ENCODE measurements at places on chromosomes 5 and 9.

GRCh38 chr5:141510850-141511601, 22.1 kb downstream of the PCDHGC5 start:
- no peak for DNase-seq

DNA sequence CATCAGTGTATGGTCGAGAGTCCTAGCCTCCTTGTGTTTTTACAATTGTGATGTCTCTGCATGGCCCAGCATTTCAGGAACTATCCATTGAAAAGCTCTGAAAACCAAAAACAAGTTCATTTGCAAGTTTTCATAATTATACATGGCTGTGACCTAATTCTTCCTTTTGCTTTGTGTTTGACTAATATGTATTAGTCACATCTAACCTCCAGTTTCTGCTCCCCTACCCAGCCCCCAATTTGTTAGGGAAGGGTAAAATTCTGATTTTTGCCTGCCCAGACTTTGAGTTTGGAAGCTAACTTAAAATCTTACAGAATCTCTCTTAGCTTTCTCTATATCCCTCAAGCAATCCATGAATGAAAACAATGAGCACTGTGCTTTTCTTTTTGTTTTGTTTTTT, 128.2 kb upstream of the SEMA6A start:
- no peak for DNase-seq

DNA sequence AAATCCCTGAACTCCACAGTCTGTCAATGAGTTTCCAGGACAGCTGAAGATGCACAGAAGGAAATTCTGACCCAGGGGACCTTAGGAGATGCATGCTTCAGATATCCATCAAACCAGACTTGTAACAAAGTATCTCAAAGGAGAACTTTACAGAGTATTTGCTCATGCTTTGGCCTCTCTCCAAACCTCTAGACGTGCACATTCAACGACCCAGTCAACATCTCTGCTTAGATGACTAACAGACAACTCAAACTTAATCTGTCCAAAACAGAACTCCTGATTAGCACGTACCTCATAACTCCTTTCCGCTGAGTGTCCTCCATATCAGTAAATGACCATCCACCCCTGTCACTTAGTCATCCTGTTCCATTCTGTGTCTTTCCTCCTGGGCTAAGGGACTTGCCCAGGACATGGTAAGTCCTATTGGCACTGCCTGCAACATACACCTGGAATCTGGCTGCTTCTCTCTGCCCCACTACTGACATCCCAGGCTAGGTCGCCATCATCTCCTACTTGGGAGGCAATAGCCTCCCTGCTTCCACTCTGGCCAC, 107.4 kb downstream of the LMNB1 start:
- DNase-seq, result no peak

DNA sequence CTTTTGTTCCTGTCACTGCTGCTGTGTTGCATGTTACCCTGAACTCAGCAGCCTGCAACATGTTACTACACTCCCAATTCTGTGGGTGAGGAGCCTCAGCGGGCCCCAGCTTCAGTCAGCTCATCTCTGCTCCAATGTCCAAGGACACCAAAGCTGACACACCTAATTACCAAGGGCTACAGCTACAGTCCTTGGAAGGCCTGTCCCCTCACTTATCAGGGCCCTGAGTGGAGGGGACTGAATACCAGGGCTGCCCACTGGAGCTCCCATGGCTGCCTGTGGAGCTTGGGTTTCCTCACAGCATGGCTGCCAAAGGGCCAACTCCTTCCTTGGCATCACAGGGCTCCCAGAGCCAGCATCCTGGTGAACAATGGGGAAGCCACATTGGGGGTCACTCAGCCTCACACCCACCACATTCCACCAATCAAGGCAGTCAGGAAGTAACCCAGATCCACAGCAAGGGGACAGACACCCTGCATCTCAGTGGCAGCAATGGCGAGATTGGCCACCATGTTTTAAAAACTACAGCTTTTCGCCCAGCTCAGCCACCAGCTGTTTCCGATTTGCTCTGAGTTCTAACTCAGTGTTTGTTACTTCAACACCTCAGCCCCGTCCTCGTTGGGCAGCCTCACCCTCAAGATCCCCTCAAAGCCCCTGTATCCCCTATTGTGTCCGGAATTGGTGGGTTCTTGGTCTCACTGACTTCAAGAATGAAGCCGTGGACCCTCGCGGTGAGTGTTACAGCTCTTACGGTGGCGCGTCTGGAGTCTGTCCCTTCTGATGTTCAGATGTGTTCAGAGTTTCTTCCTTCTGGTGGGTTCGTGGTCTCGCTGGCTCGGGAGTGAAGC, 18.9 kb downstream of the SEMA4D start:
- no peak for DNase-seq

DNA sequence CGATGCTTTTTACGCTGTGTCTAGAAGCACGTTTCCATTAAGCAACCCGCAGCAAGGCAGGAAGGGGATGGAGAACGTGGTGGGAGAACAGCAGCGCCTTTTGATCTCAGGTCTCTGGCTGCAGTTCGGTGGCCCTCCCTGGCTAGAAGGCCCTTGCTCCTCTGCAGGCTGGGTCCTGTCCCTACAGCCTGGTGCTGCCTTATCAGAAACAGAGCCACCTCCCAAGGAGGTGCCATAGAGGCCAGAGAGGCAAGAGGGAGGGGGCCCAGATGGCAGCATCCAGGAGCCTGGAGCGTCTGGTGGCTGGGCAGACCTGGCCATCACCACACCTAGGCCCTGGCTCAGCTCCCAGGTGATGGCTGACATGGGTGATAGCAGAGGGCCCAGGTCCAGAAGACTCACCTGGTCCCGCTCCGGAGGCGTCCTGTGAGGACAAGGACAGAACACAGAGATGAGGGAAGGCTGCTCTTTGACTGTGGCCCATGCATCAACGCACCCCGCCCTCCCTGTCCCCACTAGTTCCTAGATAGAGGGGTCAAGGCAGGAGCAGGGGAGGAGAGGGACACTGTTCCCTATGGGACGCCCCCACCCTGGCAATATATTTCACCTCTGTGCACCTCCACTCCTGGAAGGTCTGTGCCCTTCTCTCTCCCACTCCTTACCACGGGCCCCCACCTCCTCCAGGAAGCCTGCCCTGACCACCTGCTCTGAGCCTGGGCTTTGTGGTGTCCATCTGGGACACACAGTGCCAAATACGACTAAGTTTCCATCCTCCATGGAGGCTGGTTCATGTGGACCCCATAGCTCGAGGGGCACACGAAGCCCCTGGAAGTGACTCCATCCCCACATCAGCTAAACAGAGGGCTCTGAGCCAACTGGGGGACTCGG, 41.6 kb upstream of the SARDH start:
- DNase-seq, result no peak

DNA sequence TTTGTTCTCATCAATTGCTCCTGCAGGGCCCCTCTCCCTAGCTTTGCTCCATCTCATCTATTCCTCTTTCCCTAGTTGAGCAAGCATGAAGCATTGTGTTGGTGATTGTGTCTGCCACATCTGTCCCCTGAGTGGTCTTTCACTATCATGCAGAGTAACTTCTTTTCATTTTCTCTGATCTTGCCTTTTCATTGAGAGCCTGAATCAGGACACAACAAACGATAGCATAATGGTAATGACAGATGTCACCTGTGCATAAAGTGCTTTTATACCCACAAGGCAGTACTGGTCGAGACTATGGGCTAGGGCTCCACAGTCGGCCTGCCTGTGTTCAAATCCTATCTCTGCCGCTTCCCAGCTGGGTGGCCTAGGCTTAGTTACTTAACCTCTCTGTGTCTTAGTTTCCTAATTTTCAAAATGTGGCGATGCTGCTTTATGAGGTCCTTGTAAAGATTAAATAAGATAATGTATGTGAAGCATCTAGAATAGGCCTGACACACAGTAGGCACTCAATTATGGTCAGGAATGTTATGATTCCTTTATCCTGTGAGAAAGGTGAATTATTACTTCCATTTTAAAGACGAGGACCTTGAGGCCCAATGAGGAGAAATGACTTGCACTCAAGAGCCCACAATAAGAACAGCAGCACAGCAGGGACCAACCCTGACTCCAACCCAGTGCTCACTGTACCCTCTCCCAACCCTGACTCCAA, 137.1 kb upstream of the ZNF618 start:
- peak; percentile 34 for DNase-seq

GRCh38 chr5:173413471-173413982, 85.3 kb upstream of the STC2 start:
- no peak for DNase-seq

- peak; percentile 7 for DNase-seq
These were observed 47.4 kb upstream of the NKD2 start for GRCh38 chr5:961002-961710.

DNA sequence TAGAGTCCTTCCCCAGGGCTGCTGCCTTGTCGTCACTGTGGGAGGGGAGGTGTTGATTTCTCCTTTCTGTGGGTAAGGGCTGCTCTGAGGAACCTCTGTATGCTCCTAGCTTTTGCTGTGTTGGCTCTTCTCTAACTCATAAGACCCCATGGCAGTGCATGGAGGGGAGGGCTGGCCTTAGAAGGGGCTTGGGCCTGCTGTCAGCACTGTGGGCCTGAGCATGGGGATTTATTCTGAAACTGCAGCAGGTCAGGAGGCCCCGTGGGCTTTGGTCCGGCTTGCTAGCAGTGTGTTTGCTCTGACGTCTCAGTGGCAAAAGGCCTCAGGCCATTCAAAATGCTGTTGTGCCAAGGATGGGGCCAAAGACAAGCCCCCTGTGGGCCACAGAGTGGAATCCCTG, 6.8 kb downstream of the FGF18 start:
- no peak for DNase-seq

- DNase-seq, result no peak
These were observed 7.4 kb downstream of the F2RL2 start for GRCh38 chr5:76615759-76616158.

- DNase-seq, result no peak
These were observed 141.0 kb downstream of the DCP2 start for GRCh38 chr5:113117543-113118115.

DNA sequence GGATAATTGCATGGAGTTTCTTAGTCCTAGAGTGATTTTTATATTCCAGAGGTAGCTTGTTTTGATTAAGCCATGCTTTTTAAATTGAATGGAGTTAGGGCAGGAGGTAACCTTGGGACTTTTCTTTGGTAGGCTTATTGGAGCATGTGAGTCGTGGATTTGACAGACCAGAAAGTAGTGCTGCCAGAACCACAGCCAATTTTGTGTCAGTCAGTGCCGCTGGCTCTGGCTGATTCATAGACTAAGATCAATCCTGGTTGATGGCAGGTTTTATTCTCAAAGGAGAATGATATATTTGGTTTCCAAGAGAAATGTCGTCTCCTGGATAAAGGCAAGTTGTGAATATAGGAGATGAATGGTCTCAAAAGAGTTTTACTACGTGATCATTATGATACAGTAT, 20.3 kb downstream of the RAI14 start:
- no peak for DNase-seq

DNA sequence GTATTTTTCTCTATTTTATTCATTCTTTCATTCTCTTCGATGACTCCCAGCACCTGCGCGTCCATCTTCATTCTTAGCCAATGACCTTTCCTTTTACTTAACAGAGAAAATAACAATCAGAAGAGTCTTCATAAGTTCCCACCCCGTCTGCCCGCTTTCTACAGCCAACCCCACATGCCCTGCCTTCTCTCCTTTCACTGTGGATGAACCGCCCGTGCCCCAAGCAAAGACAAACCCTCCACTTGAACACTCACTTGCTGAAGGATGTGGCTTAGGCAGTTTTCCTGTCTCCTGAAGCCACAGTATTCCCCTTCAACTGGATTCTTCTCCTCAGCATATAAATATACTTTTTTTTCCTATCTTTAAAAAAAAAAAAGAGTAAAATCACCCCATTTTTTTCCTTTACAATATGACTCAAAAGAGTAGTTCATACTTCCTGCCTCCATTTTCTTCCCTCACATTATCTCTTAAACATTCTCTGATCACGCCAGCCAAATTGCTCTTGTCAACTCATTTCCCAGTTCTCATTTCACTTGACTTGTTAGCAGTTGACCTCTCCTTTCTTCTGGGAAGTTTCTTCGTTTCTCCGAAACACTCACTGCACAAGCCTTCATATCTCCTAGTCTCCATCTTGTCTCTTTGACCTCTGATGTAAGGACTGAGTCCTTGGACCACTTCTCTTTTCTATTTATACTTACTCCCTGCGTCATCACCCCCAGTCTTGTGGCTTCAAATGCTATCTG, 11.1 kb downstream of the NIPSNAP3B start:
- DNase-seq, result no peak

DNA sequence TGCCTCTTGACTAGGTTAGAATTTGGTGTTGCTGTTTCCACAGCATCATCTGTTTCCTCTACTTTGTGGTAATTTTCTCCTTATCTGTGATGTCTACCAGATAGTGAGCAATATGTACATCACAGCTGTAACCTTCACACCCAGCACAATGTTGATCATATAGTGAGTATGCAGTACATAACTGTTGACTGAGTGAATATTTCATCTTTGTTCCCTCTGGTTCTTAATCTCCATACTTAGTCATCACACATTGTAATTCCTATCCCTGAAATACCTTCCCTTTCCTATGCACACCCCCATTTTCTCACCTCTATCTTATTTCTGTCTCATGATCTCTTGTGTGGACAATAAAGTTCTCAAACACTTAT, 115.9 kb downstream of the KIF4B start:
- no peak for DNase-seq

- no peak for DNase-seq
These were observed 47.0 kb upstream of the TGFBR1 start for GRCh38 chr9:99057665-99058625.

DNA sequence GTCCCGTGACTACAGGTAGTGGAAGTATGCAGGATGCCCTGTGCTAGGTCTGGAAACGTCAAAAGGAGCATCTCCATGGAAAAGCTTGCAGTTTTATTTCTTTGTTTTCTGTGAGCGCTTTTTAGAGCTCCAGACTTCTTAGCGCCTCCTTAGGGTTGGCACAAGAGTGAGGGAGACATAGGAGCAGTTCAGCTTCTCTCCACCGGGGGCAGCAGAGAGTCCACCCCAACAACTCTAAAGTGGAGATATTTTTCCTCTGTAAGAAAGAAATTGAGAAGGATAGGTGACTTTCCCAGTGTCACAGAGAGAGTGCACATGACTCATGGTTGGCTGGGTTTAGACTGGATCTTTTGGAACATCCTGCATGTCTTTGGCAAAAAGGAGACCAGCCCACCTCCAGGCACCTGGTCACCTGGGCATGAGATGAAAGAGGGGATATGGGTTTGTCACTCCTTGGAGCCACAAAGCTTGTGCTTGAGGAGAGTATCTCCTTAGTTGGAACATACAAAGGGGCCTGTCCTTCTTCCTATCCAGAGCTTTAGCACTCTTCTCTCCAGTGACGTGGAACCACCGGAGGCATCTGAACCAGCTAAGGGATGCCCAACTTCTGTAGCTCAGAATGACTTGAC, 637.7 kb downstream of the SEMA5A start:
- peak; percentile 4 for DNase-seq

GRCh38 chr5:102971676-102972293, 148.2 kb downstream of the GIN1 start:
- DNase-seq, result no peak

- peak; percentile 97 for DNase-seq
These were observed 10.6 kb upstream of the MARCHF3 start for GRCh38 chr5:127040796-127041520.

- no peak for DNase-seq
These were observed 79.4 kb downstream of the ADAMTS16 start for GRCh38 chr5:5219541-5219940.

DNA sequence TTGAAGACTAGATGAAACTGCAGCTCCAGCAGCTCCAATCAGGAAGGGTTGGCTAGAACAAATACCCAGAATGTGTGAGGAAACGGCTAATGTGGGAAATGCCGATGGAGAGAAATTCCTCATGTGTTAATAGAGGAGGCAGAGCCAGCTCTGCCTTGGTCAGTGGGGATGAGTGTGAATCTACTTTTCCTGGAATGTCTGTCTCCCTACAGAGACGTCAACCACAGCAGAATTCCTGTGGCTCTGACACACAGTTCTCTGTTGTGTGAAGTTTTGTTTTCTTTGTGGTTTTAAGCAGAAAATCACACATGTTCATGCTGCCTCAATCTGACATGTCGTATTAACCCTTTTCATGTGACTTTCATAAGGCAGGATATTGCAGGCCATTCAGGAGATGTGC, 476.6 kb upstream of the WWC1 start:
- no peak for DNase-seq

All from HAP-1 (cell line).